ENCODE measurements at places on chromosomes 4 and X.

DNA sequence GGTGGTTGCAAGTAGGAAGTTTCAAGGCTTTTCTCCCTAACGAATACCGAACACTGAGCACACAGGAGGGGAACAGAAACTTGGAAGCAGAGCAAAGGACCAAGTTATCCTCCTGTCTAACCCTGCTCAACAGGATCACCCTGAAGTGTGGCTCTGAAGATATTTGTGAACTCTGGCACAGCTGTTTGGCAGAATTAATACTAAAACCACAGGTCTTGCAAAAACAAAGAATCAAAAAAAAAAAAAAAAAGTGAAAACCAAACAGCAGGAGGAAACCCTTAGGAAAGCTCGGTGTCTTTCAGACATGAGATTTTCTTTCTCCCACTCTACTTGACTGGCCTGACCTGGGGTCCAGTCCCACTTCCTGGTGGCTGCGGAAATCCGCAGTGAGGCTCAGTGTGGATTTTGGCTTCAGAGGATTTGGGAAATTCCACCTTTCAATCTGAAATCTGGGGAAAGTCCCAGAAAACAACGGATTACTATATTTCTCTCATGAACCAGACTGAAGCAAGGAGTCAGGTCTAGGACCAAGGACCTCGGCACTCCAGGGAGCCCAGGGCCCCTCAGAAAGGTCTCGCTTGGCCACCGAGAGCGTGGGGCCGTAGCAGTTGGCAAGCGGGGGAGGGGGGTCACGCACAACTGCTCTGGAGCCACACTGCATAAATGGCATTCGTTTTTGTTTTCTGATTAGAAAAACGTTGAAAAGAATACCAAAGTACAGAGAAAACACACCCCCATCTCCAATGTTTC lies 867 bp downstream of the TIFA start:
- peak; percentile 74 for DNase-seq

- no peak for DNase-seq
Observed at GRCh38 chr4:117137145-117137544, 51.8 kb upstream of the TRAM1L1 start.

GRCh38 chr4:109754093-109754857 lies 24.4 kb upstream of the PLA2G12A start:
- DNase-seq: peak; percentile 65

- no peak for DNase-seq
Observed at GRCh38 chrX:151789179-151789800, 54.7 kb downstream of the CNGA2 start.

DNA sequence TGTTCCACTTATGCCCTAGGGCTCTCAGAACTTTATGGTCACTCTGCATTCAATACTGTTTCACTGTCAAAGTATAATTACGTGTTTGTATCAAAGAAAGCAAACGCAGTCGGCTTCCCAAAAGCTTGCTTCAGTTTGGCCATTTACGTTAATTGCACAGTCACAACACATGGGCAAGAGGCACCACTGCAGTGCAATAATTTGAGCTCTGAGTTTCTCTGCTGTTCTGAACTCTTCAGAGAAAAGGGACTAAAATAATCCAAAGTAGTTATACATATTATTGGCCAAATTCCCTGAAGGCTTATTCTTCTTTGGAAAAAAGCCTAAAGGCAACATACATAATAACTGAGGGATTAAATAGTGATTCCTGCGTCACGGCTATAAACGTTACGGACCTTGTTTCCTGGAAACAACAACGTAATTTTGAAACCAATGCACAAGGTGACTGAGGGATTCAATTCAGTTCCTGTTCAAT lies 51.3 kb downstream of the RNF150 start:
- DNase-seq: no peak

- DNase-seq: no peak
Observed at GRCh38 chr4:138050601-138051000, 191.5 kb downstream of the SLC7A11 start.

DNA sequence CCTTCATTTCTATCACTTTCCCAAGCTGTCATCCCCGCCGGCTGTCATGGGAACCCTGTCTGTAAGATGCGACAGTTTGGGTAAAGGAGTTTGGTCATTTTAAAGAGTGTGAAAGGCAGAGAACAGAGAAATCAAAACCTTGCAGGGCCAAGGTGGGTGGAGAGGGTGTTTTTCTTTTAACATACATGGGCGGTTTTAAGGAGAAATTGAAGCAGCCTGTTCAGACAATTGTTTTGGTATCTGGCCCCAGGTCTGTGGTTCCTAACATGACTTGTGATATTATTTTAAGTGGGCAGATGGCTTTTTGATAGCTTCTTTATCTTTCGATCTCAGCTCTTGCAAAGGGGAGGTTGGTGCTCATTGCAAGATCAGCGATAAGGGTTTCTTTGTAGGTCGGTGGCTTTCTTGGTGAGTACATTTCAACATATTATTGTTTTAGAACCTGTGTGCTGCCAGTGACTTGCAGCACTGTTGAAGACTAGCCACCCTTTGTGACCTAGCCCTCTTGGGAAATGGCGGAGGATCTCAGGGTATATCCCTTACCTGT lies 3.7 kb downstream of the PPP1R3F start:
- DNase-seq: peak; percentile 81

- no peak for DNase-seq
Observed at GRCh38 chrX:41619221-41619620, 69.6 kb upstream of the GPR34 start.

DNA sequence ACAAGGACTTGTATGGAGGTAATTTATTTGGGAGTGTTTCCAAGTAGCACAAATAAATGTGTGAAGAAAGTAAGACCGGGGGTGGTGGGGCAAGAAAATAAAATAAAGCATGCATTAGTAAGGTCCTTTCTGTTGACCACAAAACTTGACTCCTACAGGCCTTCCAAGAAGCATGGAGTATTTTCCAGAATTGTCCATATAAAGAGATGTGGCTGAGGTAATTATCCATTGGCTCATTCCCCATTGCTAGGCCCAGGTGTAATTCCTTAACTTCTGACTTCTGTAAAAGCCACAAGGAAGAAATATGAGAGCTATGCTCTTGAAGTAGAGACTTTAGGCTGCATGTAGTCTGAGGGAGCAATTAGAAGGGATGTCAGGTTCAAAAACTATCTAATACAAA lies 430.5 kb upstream of the PABPC4L start:
- no peak for DNase-seq

- no peak for DNase-seq
Observed at GRCh38 chr4:40596522-40596921, 33.1 kb downstream of the RBM47 start.

- DNase-seq: no peak
Observed at GRCh38 chr4:141810038-141810711, 173.8 kb downstream of the IL15 start.

- no peak for DNase-seq
Observed at GRCh38 chr4:27946799-27947198, 1086.2 kb downstream of the STIM2 start.

- DNase-seq: peak; percentile 12
Observed at GRCh38 chr4:169275180-169275579, 4.4 kb upstream of the SH3RF1 start.

- DNase-seq: no peak
Observed at GRCh38 chr4:108119199-108119800, 49.4 kb downstream of the LEF1 start.

DNA sequence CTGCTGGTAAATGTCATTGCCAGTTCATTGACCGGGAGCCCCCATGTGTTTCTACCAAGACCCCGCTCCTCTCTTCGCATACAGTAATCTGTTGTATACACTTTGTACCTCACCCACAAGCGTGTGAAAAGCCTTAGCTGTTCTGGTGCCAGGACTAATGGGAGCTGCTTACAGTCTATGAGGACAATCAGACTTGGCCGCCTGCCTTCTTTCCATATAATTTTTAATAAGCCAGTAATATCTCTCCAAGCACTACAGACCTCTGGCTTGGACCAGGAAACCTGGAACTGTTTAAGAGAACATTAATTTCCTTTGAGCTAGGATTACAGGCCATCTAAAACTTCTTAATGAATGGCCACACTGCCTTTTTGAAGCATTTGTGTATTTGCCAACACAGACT lies 149.7 kb upstream of the MSX1 start:
- no peak for DNase-seq

DNA sequence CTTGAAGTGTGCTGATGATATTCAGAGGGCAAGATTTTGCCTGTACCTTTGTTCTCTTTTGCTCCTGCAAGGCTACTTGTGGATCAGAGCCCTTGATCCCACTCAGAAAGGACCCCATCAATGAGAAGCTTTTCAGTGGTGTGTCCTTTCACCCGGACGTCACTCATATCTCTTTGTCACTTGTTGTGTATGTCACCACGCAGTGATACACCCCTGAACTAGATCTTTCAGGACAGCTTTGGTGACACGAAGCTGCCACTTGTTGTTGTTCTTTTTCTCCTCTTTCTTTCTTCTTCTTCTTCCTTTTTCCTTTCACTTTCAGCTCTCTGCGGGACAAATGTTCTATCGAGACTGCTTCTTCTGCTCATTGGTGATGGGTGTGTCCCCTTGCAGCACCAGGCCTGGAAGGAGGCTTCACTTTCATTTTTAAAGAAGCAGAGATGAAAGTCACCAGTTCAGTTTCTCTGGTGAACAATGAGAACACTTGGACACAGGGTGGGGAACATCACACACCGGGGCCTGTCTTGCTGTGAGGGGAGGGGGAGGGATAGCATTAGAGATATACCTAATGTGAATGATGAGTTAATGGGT lies 83.6 kb downstream of the NBDY start:
- peak; percentile 83 for DNase-seq

DNA sequence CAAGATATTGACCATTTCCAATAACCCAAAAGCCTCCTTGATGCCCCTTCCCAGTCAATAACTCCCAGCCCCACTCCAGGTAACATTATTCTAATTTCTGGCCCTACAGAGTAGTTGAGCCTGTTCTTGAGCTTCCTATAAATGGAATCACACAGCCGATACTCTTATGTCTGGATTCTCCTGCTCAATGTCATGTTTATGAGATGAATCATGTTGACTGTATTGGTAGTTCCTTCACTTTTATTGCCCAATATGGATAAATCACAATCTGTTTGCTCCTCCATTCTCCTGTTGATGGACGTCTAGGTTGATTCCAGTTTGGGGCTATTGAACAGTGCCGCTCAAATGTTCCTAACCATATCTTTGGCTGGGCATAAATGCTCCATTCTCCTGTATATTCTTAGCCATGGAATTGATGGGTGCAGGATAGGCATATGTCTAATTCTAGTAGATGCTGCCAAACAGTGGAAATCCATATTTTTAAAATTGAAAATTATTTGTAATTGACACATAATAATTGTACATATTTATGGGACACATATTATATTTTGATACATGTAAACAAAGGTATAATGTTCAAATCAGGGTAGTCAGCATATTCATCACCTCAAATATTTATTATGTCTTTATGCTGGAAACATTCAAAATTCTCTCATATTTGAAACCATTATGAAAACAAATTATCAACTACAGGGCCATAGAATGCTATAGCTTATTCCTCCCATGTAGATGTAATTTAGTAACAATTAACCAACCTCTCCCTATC lies 40.5 kb upstream of the SLC2A9 start:
- DNase-seq: no peak

DNA sequence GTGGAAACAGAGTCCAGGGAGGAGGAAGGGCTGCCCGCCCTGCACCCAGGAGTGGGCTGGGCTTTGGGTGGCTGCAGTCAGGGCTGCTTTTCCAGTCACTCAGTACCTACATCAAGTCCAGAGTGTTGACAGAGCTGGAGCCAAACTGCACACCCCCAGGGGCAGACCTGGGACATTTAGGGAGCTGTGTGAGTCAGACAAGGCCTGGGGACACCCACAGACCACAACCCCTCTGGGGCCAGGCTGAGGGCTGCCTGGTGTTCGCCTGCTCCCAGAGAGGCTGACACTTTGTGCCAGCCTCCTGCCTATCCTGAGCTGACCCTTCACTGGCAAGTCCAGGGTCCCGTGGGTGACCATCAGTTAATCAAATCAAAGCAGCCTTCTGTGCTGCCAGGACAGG lies 240.0 kb downstream of the BCOR start:
- DNase-seq: peak; percentile 73

GRCh38 chrX:23185951-23186350 lies 148.7 kb upstream of the PTCHD1 start:
- DNase-seq: no peak

- no peak for DNase-seq
Observed at GRCh38 chrX:11272290-11272689, 20.9 kb upstream of the AMELX start.
